NCI-H187 (cell line): ENCODE measurements at places on chromosomes 6 and 20.

GRCh38 chr6:15366003-15366535, 120.2 kb downstream of the JARID2 start:
- DNase-seq: no peak

- no peak for DNase-seq
Observed at GRCh38 chr6:159959165-159959975, 9.5 kb upstream of the IGF2R start.

GRCh38 chr20:25077610-25078169, 4.3 kb downstream of the VSX1 start:
- no peak for DNase-seq

DNA sequence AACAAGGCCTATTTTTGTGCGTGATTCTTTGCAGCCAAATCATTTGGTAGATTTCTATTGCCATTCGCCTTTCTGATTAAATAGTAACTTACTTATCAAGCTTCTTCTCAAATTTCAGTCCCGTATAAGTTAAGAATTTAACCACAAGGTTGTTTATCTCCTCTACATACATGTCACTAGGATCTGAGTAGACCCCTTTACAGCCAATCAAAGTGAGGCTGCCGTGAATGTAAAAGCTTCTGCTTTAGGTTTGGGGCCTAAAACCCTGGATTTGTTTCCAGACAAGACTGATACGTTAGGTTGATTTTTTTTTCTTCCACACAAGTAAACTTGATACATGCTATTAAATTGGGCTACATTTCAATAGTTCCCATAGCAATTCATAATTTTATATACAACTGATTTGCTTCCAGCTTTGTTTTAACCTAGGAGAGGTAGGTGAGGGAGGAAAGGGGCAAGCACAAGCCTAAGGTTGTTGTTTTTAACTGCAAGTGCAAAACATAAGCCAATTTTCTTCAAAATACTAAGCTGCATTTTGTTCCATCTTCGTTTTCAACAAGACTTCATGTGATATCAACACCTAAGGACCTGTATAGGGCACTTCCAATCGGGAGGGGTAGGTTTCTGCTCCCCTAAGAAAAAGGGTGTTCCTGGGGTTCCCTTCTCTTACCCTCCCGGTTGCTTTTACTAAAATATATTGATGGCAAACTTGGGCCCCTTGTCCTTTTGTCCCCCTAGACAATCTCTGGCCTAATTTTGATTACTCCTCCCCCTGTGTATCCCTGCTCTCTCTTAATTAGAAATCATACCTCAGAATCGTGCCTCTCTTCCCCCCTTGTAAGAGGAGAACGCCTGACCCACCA, 1.7 kb downstream of the RANBP9 start:
- no peak for DNase-seq

DNA sequence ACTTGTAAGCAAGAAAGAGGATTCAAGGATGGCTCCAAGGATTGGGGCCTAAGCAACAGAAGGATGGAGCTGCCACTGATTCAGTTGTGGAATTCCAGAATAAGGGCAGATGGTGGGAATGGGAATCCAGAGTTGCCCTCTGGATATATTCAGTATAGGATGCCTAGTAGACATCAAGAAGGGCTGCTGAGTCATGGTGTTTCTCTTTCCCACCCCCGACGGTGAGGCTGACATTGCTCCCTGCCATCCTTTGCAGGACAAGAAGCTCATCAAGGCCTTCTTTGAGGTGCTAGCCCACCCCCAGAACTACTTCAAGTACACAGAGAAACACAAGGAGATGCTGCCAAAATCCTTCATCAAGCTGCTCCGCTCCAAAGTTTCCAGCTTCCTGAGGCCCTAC, 11.2 kb upstream of the ZNF76 start:
- no peak for DNase-seq

DNA sequence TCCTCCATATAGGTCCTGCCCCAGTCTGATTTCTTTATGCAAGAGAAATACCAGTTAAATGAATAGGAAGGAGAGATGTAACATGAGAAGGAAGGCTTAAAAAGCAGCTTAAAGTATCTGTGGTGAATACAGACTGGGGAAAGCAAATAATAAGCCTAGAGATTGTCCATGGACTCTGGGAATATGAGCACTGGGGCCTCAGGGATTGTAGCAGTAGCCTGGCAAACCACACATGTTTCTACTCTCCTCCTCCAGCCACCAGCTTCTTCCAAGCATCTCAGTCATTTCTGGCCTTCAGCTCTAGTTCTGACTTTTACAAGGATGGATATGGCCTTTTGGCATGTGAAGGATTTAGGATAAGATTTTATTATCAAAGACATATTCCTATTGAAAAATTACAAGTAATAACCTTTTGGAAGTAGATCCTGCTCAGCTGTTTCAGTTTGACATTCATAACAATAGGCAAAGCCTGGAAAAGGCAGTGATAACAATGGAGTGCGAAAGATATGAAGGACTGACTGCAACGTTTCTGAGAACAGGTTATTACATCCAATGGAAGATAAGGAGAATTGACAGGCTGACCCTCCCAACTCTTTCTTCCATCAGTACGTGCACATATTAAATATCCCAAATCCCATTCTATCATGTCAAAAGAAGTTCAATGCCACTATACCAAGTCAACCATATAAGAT, 41.6 kb downstream of the CYP39A1 start:
- no peak for DNase-seq

DNA sequence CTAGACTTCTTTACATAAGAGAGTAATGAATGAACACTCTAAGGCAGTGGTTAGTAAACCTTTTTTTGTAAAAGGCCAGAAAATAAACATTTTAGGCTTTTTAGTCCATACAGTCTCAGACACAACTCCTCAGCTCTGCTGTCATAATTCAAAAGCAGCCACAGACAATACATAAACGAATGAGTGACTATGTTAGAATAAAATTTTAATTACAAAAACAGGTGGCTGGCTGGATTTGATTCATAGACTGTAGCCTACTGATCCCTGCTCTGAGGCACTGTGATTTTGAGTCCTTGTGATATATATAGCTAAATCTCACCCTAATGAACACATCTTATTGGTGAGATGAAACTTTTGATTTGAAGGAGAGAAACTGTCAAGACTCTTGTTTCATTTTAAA, 155.1 kb downstream of the AIG1 start:
- DNase-seq: no peak

DNA sequence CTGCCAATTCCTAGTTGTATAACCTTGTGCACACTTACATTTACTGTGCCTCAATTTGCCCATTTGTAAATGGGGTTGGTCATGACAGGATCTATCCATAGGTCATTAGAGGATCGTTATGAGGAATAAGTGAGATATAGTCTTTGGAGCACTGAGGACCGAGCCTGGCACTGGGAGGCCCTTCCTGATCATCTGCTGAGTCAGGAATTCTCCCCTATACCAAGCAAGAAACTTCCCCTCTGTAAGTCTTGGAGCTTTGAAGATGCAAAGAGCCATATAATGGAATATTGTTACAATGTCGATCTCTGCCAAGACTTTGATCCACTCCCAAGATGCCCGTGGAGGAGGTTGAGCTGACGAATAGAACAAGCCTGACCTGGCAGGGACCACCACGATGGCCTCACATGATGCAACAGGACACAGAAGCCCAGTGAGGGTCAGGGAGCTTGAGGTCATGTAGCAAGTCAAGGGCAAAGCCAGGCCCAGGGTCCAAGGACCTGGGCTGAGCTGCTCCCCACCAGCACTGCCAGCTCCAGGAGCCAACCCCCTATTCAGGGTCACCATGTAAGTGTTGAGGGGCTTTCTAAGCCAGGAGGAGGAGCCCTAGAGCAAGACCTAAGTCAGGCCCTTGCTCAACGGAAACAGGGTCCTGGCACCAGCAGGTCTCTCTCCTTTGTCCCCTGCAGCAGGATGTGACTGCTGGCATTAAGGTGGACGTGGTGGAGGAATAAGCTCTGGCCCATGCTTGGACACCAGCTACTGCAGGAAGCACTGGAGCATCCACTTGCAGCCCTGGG, 16.7 kb downstream of the PDRG1 start:
- no peak for DNase-seq

- no peak for DNase-seq
Observed at GRCh38 chr6:4905826-4906225, 98.0 kb downstream of the RPP40 start.

DNA sequence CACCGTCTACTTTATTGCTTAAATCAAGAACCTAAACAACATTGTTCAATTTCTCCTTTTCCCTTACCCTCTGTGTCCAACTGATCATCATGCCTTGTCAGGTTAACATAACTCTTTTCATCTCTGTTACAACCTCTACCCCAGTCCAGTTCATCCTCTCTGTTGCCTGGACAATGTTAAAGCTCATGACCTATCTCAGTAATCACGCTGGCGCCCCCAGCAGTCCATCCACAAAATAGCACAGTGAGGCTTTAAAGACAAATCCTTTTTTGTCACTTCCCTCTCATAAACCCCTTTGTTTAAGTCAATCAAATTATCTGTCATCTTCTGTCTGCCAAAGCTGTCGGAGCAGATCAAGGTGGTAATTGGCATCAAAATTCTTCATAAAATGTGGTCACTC, 140.1 kb downstream of the QKI start:
- no peak for DNase-seq

DNA sequence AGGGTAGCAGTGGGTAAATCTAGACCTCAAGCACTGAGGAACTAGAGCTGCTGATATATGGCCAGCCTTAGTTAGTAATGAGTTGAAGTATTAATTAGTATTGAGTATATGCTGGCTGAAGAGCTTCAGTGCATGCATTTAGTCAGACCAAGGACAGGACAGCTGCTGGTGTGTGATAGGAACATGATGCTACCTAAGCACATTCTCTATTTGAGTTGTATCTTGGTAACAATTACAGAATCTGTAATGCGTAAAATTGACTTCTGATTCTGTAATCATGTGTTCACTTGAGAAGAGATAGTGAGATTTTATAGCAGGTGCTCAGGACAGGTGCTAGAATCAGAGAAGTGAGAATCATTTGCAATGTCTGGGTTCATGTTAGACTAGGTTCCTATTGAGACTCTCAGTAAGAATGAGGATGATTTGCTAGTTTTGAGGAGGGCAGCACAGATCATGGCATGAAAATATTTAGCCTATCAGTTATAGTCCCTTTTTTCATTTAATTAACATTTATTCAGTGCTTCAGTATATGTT, 369.4 kb upstream of the HS3ST5 start:
- DNase-seq: no peak

GRCh38 chr20:58179432-58180099, 48.9 kb downstream of the ANKRD60 start:
- no peak for DNase-seq

GRCh38 chr6:116369964-116370759, 585 bp upstream of the DSE start:
- DNase-seq: no peak

- no peak for DNase-seq
Observed at GRCh38 chr6:11805259-11806053, 26.9 kb upstream of the ADTRP start.

DNA sequence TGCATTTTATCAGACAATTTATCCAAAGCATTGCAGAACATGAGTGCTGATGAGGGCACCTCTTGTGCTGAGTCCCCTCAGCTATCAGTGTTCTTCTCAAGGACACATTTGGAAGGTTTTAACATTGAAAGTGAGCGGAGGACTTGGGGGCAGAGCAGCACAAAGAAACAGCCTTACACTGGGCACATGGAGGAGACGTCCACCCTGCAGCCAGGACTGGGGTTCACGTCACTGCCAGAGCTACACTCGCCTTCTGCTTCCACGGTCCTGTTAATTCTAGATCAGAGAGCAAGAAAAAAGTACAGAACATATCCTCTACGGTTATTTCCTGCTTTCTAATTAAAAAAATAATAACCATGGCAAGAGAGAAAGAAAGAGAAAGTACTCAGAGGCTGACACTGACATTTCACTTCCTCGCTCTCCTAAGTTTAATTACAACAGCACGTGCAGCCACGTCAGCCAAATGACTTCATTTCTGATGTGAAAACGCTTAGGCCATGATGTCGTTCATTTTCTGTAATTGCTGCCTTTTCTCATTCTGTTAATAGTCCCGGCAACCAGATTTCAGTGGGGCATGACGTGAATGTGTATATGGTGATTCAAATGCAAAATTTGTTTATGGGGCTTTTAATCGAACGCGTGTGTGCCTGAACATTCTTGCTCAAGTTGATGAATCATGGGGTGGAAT, 5.1 kb downstream of the PRND start:
- DNase-seq: no peak

DNA sequence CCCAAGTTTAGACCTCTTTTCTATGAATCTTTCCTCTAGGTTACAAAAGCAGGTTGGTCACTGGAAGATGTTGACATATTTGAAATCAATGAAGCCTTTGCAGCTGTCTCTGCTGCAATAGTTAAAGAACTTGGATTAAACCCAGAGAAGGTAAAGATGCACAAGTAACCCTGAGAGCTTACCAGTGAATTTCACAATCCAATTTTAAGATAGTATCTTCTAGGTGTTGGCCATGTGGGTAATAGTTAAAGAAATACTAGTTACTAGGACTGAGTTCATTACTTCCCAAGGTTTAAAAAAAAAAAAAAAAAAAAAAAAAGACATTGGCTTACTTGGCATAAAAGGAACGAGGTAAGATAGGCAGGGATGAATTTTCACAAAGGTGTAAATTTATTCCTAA, 11.3 kb downstream of the TCP1 start:
- DNase-seq: no peak

DNA sequence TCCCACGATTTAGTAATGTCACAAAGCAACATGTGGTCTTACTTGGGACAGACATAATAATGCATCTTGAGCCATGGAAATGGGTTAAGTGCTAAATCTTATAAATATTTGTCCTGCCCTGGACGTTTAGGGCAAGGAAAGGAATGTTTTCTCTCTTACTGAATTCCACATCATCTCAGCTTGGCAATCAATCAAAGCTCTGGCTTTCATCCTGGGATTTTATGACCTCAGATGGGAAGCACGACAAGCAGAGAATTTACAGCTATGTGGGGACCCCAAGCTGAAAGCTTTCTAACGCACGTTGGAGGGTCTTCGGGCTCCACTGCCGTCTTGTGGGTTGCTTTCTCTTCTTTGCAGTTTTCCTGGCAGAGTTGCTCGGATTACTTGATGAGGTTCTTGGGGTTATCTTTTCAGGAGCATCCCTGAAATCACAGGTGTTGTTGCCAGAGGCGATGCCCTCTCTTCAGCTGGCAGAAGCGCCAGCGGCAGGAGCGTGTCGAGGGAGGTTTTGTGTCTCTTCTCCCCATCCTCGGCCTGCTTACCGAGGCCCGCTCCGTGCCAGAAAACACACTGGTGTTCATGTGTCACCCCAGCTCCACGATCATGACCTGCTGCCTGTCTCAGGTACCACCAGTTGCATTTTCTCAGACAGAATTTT, 73.4 kb upstream of the FRMD1 start:
- DNase-seq: no peak

DNA sequence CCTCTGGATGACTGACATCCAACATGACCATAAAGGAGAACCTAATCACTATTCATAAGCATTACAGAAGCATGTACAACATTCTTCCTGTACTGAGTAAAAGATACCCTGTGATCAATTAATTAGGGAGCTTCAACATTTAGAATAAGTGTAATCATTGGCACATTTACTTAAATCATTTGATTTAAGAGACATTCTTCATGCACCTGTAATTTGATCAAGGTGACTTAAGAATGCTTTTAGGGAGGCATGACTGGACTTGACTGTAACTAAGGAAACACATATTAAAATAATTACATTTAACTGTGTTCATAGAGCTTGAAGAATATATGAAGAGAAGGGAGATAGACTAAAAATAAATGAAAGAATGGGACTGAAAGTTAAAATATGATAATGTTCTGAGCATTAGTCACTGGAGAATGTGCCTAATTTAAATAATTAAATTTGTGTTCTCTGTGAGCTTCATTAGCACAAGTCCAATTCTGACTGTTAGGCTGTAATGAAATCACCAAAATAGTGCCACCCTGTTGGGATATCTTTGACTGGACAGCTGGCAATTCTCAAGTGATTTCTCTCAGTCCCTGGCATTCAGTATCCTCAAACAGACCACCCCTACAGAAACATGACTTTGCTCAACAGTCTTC, 295.5 kb upstream of the ADGRB3 start:
- DNase-seq: no peak
